Kidney (tissue), 22 donors: ENCODE measurements at places on chromosomes 13 and 19. TPM values are rescaled to one million over a fixed set of nuclear protein-coding genes. Genes with fewer than 3 reads are reported as not detected.
A peak's percentile ranks its signal among the peaks of the same experiment; 100 is the strongest.

DNA sequence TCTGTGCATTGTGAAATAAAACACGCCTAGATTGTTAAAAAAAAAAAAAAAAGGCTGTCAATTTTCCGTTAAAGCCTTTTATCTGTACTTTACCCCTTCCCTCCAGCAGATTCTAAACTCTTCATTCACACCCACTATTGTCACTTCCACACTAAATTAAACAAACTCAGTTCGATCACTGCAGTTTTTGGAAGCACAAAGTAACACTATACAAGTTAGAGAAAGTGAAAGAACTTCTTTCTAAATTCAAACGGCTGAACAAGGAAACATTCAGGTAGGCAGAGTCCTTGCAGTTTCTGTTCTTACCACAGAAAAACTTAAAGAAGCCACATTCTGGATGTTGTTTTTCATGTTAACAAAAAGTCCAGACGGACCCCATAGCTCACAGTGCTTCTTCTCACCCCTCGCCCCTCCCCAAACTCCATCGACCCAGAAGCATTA, 27.5 kb upstream of the UBE2L5 start:
- H3K4me3 ChIP-seq, result peak overlapping the region; percentile 88
- H3K27me3 ChIP-seq, result no peaks in the 10 kb centered on the region
- no peaks in the 10 kb centered on the region for H3K4me1 ChIP-seq
- peak; percentile 37 for DNase-seq
- H3K27ac ChIP-seq, result peak overlapping the region; percentile 79

DNA sequence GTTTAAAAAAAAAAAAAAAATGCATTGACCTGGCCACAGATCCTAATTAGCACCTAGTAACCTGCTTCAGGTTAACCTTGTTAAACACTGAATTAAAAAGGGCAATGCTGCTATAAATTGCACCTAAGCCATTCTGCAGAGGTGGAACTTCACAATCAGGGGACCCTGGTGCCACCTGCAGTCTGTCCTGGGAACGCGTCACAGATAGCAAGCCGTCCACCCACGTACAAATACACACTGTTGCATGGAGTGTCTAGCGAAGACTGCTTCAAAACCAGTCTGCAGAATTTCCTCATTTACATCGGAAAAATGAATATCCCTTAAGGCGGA, 169.3 kb downstream of the COL4A1 start:
- H3K36me3 ChIP-seq, result no peaks in the 10 kb centered on the region
- H3K27me3 ChIP-seq, result no peaks in the 10 kb centered on the region
- peak overlapping the region; percentile 41 for H3K27ac ChIP-seq
- peaks cover 7% of the 10 kb centered on the region for H3K4me1 ChIP-seq
- peak; percentile 70 for DNase-seq

DNA sequence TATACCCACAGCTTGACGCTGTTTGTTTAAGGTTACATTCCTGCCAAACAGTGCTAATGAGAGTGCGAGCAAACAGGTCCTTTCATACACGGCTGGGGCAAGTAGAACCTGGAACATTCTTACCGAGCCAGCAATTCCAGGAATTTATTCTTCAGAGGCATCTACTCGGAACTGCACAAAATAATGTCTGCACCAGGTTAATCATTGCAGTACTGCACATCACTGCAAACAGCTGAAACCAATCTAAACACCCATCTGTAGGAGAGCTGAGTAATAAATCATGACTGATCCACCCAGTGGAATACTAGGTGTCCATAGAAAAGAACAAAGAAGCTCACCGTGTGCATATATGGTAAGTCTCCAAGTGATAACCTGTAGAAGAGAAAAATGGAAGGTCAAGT, 1.2 kb upstream of the ZNF579 start:
- no peak for DNase-seq
- H3K4me1 ChIP-seq, result peaks cover 9% of the 10 kb centered on the region
- H3K36me3 ChIP-seq, result peaks cover 5% of the 10 kb centered on the region
- H3K27ac ChIP-seq, result peak overlapping the region; percentile 83

CCDC97 gene
- 28.1 TPM for total RNA-seq

DNA sequence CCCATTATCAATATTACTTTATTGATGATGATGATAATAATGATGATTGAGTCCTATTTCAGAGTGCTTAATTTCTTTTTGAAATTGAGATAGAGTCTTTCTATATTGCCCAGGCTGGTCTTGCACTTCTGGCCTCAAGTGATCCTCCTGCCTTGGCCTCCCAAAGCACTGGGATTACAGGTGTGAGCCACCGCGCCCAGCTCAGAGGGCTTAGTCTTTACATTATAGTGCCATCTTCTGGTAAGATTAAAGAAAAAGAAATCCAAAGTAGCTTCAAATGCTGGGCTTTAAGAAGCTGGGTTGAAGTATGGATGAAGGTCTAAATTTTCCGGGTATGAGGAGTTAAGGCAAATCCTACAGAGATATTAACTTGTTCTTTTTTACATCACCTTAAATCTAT, 3.4 kb upstream of the ZNF333 start:
- no peak overlapping the region for H3K4me3 ChIP-seq
- H3K27me3 ChIP-seq, result no peaks in the 10 kb centered on the region
- no peaks in the 10 kb centered on the region for H3K36me3 ChIP-seq
- no peak for DNase-seq
- H3K4me1 ChIP-seq, result no peaks in the 10 kb centered on the region
- H3K27ac ChIP-seq, result no peak overlapping the region

PSG1 gene
- total RNA-seq, result not detected

- H3K36me3 ChIP-seq, result no peaks in the 10 kb centered on the region
- H3K27ac ChIP-seq, result no peak overlapping the region
- peak; percentile 20 for DNase-seq
- no peak overlapping the region for H3K4me3 ChIP-seq
These were observed 114.9 kb upstream of the TMTC4 start for GRCh38 chr13:100789481-100789880.

DNA sequence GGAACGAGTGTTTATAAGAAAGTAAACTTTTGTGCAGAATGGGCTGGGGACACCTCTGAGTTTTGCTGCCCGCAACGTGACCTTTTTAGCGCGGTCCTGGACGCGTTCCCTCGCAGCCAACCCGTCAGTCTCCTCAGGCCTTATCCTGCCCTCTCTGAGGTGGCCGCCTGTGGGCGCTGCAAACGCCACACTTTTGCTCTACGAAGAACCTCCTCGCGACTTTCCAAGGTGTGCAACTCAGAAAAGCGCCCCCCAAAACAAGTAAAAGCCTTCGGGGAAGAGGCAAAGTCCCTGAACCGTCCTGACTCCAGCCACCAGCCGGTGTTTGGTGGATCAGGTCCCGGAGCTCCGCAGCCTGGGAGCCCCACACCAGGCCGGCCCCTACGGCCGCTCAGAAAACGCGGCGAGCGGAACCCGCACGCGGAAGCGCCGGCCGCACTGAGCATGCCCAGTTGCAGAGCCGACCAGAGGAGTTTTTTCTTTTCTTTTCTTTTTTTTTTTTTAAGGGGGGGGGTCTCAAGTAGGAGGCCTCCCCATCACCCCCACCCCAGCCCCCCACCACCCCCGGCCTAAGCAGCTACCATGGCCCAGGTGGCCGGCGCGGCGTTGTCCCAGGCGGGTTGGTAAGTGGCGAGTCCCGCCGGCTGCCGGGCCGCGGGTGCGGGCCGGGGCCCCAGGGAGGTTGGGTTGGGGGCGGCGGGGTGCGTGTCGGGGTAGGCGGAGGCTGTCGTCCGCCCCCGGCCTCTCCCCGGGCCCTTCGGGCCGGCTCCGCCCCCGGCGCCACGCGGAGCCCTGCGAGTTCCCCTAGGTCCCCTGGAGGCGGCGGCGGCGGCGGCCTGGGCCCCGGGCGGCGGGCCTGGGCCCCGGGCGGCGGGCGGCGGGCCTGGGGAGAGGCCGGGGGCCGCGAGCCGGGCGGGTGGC, at the start of gene TDRD3:
Gene TDRD3, plus strand, starts transcription at position 438 of the 921 bp plus-strand sequence. Its CDS starts 145 bp downstream, at position 583.
- no peaks in the 10 kb centered on the region for H3K36me3 ChIP-seq
- peaks cover 10% of the 10 kb centered on the region for H3K4me1 ChIP-seq
- H3K27ac ChIP-seq, result peak within 1 kb of the TSS; percentile 98
- peak within 1 kb of the TSS; percentile 81 for H3K4me3 ChIP-seq
- no peaks in the 10 kb centered on the region for H3K27me3 ChIP-seq

DNA sequence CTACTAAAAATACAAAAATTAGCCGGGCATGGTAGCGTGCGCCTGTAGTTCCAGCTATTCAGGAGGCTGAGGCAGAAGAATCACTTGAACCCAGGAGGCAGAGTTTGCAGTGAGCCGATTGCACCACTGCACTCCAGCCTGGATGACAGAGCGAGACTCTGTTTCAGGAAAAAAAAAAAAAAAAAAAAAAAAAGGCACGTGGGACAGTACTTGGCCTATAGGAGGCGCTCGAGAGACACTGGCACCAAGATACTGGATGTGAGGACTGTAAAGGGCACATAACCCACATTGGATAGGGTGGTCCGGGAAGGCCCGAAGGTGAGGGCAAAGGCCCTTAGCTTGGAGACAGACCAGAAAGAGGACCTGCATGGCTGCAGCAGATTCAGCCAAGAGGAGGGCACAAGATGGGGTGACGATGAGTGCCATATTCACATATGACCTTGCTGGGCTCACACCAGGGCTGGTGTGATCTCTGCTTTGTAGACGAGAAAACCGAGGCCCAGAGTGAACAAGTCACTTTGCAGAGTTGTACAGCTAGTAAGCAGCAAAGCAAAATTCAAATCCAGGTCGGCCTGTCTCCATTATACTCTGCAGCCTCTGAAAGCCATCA, 89.4 kb downstream of the DPF1 start:
- peak; percentile 33 for DNase-seq
- H3K27me3 ChIP-seq, result no peaks in the 10 kb centered on the region
- no peak overlapping the region for H3K4me3 ChIP-seq
